Stimulated activated CD8-positive, alpha-beta memory T cell treated with anti-CD3 and anti-CD28 coated beads, Interleukin-4, amount 100 ng/mL, for 1 hour (primary cell): ENCODE measurements at places on chromosomes 16 and 17.

DNA sequence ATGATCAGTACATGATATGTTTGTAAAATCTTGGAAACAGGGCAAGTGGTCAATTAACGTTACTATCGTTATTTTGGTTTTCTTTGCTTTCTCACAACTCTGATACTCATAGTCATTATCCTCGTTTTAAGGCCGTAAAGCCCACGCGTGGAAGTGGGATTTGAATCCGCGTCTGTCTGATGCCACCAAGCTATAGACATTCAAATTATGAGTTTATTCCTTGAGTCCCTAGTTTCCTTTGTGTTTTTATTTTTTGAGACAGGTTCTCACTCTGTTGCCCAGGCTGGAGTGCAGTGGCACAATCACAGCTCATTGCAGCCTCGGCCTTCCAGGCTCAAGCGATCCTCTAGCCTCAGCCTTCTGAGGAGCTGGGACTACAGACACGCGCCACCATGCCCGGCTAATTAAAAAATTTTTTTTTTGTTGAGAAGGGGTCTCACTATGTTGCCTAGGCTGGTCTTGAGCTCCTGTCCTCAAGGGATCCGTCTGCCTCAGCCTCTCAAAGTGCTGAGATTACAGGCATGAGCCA lies 1.0 kb downstream of the DCTN5 start:
- DNase-seq = no peak

DNA sequence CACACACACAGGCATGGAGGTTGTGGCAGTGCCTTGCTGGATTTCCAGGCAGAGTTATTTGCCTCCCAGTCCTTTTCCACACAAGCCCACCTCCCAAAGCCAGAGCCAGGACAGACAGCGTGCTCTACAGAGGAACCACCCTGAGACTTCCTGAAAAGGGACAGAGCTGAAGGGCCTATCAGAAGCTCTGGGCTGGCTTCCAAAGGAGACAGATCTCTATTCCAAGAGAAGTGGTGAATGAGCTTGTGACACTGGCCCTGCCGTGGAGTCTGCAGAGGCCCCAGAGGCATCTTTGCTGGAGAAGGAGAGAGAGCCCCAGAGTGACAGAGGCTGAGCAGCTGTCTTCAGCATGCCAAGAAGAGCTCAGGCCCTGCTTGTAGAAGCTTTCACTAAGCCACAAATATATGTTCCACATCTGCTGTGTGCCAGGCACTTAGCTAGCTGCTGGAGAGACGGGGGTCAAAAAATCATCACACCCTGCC lies 8.3 kb upstream of the LPCAT2 start:
- DNase-seq = no peak

- DNase-seq = no peak
These were observed 81.1 kb upstream of the DNAH17 start for GRCh38 chr17:78658281-78658785.

- DNase-seq = no peak
These were observed 15.7 kb downstream of the BCAR1 start for GRCh38 chr16:75235721-75236193.

- DNase-seq = no peak
These were observed 43.8 kb downstream of the VAC14 start for GRCh38 chr16:70757183-70757582.

DNA sequence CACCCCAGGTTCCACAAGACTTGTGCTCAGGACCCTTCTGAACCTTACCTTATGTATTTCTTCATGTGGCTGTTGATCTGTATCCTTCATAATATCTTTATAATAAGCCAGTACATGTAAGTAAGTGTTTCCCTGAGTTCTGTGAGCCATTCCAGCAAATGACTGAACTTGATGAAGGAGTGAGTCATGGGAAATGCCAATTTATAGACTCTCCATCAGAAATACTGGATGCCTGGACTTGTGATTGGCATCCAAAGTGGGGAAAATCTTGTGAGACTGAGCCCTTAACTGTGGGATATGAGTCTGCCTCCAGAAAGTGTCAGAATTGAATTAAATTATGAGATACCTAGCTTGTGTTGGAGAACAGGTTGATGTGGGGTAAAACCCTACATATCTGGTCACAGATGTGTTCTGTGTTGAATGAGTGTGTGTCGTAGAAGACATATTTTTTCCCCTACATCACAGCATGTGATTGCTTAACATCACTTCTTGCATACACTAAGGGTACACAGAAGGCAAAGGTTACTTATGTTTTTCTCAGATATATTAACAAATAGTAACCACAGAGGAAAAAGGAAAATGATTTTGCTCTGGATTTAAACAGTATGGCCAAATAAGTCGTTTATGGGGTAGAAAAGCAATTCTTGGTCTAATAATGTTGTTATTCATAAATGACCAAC lies 70.2 kb upstream of the NETO2 start:
- no peak for DNase-seq

- DNase-seq = no peak
These were observed 15.7 kb downstream of the ETV4 start for GRCh38 chr17:43530288-43531081.

DNA sequence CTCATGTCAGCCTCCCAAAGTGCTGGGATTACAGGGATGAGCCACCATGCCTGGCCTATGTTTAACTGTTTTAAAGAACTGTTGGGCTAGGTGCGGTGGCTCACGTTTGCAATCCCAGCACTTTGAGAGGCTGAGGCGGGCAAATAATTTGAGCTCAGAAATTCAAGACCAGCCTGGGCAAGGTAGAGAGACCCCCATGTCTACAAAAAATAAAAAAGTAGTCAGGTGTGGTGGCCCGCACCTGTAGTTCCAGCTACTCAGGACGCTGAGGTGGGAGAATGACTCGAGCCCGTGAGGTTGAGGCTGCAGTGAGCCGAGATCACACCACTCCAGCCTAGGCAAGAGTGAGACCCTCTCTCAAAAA lies 1.9 kb upstream of the ITGAL start:
- no peak for DNase-seq

- no peak for DNase-seq
These were observed 210.7 kb upstream of the NLRP1 start for GRCh38 chr17:5794881-5795506.

GRCh38 chr17:14270508-14270907 lies 30.4 kb upstream of the HS3ST3B1 start:
- no peak for DNase-seq

- no peak for DNase-seq
These were observed 501.6 kb upstream of the PSMD7 start for GRCh38 chr16:73794994-73795393.

DNA sequence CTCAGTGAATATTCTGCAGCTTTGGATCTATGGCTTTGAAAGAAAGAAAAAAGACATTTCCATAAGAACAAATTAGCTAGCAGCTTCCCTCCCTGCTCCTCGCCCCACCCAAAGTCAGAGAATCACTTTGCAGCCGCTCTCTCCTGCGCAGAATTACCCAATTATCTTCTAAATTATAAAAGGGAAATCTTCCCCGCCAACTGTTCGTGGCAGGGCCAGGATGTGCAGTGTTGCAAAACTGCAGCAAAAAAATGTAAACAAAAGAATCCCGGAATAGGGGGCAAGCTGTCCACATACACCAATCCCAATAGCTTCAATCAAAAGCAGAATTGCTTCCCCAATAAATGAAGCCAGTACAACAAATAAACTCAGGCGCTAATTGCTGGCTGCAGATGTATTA lies 510.6 kb downstream of the RBFOX1 start:
- DNase-seq = no peak

GRCh38 chr17:4513113-4514032 lies 14.7 kb downstream of the SPNS2 start:
- DNase-seq = no peak

DNA sequence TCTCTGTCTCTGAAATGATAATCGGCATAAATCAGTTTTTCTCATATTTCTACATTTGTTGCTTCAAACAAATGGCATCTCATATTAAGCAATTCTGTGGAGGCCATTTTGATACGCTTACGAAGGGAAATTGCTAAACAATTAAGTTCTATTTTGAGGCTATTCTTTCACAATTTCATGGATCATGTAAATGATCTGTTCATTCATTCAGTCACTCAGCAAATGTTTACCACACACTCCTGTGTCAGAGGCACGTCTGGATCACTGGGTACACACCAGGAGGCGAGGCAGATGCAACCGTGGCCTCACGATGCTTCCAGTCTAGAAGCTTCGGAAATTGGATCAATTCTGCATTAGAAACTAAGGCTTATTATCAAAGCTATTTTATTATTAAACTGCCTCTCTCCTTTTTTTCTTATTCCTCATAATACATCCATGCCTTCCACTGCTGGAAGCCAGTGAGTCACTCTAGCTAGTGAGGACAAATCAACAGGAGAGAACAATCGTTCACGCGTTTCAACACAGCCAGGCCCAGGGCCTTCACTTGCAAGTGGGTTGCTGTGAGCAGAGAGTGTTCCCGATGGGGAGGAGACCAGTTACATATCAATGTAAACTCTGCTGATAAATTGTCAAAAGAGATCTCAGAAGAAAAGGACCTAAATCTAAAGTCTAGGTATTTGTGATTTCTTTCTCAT lies 11.3 kb upstream of the SLC39A11 start:
- DNase-seq = no peak

DNA sequence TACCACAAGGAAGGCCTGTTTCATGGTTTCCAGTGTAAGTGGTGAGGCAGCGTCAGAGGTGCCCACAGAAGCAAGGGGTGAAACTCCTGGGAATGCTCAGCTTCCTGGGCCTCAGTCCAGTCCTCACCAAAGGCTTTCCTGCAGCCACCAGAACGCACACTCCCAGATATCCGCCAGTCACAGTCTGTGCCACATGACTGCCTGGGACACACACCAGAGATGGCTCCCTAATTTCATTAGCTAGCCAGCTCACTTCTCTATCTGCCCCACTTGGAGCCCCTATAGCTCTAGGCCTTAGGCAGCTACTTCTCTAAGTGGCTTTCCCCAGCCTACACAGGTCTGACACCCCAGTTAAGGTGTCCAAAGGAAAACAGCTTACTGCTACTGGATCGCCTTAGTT lies 77.0 kb downstream of the CYTH1 start:
- DNase-seq = no peak

DNA sequence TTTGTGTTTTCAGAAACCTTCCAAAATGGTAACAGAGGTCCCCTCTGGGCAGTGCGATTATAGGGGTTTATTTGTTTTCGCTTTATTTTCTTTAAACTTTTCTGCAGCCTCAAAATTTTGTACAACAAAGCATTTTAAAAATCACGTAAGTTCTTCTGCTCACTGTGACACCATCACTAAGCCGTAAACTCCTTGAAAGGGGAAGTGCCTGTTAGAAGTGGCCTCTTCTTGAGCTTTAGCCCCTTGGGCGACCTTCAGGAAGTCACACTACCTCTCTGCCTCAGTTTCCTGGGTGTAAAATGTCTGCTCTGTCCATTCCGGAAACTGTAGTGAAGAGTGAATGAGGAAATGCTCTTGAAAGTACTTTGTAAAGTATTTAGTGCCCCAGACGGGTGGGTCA lies 26.6 kb downstream of the ARHGAP27 start:
- DNase-seq = no peak

- DNase-seq = no peak
These were observed 28.8 kb downstream of the CDRT4 start for GRCh38 chr17:15438491-15439105.

- DNase-seq = no peak
These were observed 9.7 kb downstream of the C16orf54 start for GRCh38 chr16:29736112-29736511.

- DNase-seq = no peak
These were observed 662.0 kb downstream of the WWOX start for GRCh38 chr16:78761427-78761826.

DNA sequence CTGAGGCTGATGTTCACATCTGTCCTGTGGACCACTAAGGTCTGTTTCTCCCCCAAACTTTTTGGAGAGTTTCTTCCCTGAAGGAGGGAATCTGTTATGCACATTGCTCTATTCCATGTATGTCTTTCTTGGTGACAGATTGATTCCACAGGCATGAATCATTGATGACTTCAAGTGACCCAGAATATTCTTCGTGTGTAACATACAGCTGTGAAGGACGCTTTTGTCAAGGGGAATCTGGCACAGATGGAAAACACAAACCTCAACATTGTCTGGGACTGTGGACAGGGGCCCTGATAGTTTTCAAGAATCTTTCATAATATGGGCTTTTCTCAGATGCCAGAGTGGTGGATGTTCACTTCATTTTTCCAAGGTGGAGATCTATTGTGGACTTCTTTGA lies 223.1 kb upstream of the MAF start:
- no peak for DNase-seq

- DNase-seq = no peak
These were observed 17.3 kb downstream of the COTL1 start for GRCh38 chr16:84600343-84601229.

DNA sequence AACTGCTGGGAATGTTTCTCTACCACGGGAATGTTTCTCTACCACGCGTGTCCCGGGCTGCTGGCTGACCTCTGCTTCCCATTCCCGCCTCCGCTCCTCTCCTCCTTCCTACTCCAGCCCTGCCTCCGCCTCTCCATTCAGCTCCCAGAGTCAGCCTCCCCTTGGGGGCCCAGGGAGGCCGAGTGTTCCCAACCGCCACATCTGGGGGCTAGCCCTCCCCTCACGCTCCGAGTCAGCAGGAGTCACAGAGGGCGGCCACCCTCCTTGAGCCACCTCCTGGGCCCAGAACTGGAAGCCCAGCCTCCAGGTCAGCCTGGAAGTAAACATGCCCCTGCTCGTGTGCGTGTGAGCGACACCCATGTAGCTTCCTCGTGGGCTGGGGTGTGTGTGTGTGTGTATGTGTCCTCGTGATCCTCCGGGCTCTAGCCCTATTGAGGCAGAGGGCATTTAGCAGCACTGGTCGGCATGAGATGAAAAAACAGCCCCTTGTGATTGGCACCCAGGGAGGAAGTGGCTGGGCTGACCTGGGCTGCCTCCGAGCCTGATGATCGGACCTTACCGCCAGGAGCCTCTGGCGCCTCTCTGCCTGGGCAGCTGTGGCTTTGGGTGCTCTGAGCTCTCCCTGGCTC lies 7.3 kb downstream of the CYGB start:
- no peak for DNase-seq

DNA sequence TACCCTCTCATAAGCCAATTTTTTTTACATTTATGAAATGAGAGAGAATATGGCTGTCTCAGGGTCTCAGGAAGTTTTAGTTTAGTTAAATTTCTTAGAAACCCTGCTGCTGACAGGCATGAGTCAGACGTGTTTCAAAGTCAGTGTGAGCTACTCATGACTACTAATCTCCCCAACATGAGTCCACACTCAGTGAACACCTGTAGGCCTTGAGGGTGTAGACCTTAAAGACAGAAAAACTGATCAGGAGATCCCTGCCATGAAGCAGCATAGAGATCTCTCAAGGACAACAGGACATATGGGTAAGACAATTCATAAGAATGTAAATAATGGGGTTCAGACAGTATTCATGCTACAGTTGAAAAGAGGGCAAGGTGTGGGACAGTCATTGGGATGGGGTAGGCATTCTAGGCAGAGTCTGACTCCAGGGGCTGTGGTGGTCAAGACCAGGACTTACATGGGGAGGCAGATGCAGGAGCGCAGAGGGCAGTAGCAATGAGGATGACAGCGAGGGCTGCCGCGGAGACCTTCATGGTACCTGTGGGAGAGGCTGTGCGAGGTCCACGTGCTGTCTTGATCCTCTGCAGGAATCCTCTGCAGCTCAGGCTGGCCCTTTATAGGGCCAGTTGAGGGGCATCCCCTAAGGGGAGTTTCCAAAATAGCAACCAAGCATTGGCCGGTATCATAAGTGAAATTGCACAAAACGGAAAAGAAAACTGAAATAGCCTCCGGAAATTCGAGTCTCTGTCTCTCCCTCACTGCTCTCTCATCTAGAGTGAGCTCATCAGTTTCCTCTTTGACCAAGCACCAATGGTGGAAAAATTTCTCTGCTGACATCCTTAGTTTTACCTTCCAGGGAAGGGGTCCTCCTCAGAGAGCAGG lies at the start of gene CCL5:
TSS of gene CCL5 (minus strand) at position 588 of the 882 bp plus-strand sequence.
- no peak for DNase-seq
